Osteocyte (in vitro differentiated cells): ENCODE measurements at places on chromosomes 2 and 18. TPM values are rescaled to one million over a fixed set of nuclear protein-coding genes. Genes with fewer than 3 reads are reported as not detected.

DNA sequence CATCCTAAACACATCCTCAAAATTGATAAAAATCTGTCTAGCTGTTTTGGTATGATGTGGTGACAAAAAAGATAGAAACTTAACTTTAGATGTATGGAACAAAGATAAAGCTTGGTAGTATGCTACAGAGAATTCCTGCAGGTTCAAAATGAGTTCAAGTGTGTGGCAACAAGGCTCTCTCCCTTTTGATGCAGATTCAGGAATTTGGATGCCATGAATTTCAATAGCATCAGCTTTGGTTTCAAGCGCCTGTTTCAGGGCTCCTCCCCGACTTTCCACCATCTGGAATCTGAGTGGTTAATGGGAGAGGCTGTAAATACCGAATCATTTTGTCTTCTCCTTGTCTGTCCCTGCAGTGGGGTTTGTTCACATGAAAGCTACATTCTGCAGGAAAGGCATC, 180.6 kb downstream of the MTX2 start:
- DNase-seq, result no peak

- DNase-seq, result no peak
Observed at GRCh38 chr2:222912117-222912516, 51.3 kb downstream of the ACSL3 start.

DNA sequence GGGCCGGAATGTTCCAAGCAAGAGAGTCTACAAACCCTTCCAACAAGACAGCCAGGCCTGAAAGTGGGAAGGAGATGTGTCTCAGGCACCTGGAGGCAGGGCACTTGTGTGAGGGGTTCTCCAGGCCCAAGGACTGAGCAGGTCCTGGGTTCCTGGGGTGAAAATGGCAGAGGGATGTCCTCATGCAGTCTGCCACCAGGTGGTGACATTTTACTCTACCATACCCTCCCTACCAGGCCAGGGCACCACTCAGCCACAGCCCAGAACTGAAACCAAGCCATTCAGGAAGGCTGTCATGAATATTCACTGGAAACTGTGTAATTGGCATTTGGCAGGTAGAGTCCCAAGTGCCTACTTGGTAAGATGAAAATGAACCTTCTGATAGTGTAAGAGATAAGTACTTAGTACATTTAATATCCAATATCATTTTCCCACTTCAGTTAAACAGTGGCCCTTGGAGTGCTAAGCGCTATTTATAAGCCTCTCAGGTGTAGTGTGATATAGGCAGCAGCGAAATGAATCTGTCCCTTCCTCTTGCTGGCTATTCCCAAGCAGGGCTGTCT, 185.1 kb downstream of the MYO5B start:
- DNase-seq, result no peak

DNA sequence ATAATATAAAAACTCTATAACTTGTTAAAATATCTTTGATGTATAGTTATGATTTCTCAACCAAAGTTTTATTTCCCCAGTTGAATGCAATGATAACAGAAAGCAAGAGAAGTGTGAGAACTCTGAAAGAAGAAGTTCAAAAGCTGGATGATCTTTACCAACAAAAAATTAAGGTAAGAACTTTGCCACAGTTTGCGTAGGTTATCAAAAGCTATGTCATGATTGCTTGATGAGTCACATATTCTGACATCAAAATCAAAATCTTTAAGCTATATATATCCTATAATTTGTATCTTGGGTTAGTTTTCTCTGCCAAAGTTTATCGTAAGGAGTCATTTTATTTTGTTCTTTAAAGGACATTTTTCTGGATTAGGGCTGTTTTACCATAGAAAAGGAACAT, 35.0 kb downstream of the NDC80 start:
- no peak for DNase-seq

- no peak for DNase-seq
Observed at GRCh38 chr2:84969511-84970209, 1.3 kb upstream of the KCMF1 start.

DNA sequence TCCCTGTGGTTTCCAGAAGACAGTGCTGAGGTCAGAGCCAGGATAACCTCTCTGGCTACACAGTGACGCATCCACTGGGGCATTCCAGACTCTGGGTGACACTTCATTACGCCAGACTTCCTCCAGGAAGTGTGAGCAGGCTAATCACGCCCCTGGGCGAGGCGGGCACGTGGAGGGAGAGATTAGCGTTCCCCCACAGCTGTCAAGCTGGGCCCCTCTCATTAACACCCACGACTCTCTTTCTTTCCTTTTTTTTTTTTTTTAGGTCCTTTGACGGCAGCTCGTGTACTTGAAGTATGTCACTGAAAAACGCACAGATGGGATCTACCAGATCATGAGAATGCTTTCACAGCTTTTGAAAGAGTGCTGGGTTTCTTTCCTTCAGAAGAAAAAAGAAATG, 274.6 kb downstream of the AFF3 start:
- DNase-seq, result no peak

- DNase-seq, result no peak
Observed at GRCh38 chr2:207334624-207335371, 169.1 kb upstream of the KLF7 start.

The DHRS9 gene
- not detected in 2 replicates for total RNA-seq

The ALPI gene
- not detected in 2 replicates for total RNA-seq

DNA sequence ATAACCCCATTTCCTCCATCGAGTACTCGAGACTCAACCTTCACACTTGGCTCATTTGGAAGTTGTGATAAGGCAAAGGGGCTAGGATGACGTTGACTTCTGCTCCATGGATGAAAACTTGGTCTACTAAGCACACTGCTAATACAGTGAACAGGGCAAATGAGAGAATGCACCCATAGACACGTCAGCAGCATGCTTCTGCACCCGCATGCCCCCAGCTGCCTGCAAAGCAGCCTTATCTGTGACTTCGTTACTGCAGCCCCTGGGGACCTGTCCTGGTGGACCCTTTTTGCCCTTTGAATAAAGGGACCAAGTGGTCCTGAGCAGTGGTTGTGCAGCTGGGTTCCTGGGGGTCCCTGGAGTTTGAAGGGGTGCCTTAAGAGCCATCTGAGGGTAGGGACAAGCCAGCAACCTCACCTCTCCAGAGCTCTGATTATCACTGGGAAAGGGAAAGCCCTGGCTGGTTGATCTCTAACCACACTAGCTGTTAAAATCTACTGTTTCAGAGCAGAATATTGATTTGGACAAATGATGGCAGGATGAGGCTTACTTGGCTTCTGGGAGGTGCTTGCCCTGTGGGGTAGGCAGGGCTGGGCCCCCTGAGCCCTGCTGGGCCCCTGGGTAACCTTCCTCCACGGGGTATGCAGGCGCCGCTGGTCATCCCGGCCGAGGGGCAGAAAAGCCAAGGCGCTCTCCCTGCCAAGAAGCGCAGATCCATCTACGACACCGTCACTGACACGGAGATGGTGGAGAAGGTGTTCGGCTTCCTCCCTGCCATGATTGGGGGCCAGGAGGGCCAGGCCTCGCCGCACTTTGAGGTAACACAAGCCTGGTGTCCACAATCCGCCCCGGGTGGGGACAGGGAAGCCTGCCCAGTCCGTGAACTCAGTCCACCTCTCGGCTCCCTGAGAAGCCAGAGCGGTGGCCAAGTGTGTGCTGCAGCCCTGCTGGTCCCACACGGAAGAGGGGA, 37.6 kb upstream of the GPR17 start:
- peak; percentile 46 for DNase-seq

DNA sequence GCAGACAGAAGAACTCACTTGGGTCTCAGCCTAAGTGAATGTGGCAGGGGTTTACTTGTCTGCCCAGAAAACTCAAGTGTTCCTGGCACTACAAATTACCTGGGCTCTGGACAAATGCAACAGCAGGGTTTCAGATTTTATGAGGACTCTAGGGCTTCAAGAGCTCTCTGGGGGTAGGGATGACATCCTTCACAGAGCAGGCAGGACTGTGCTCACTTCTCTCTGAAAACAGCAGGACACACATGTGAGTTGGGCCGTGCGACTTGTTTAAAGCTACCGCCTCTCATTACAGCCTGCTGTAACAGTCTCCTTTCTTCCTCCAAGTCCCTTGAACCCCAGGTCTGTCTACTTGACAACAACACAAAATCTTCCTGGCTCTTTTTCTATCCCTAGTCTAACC, 212.6 kb downstream of the EN1 start:
- no peak for DNase-seq

The GORASP2 gene
- 94.7 and 99.5 TPM in 2 replicates for total RNA-seq

DNA sequence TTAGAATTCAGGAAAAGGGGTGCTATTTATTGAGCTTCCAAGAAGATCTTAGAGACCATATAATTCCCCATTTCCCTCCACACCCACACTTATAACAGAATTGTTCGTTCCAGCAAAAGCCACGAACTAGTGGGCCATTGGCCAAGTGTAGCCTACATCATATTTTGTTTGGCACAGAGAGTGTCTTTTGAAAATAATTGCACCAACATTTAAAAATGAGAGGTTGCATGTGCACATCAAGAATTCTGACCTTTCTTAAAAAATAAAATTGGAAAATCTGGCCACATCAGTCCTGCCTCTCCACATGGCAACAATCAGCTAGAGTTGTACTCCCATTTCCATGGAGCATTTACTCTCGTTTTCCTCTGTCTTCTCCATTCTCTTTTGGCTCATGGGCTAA, 655.5 kb upstream of the FANCL start:
- DNase-seq, result no peak

DNA sequence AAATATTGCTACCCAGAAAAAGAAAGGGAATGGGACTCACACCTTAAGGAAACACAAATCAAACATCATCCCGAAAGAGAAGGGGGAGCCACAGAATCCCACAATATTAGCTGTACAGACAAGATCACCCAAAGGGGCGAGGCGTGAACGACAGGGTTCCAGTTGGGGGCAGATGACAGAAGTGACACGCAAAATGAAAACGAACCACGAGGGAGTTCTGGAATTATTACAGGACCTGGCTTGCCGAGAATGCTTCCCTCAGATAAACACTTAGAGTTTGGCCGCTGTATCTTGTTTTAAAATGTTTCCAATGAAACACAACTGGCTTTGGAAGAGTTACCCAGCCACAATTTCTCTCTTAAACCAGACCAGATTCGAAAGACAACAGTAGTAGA, 60.4 kb downstream of the C2orf76 start:
- DNase-seq, result no peak

- no peak for DNase-seq
Observed at GRCh38 chr18:61748004-61748403, 144.8 kb downstream of the RNF152 start.

The SCN1A gene
- not detected in 2 replicates for total RNA-seq

GRCh38 chr2:54572262-54572635, 116.1 kb downstream of the SPTBN1 start:
- DNase-seq, result no peak

GRCh38 chr2:222709191-222709891, 37.9 kb downstream of the MOGAT1 start:
- DNase-seq, result peak; percentile 91

GRCh38 chr2:182592691-182593393, 123.2 kb upstream of the DNAJC10 start:
- no peak for DNase-seq

The B3GNT7 gene
- total RNA-seq, result 1.1 and 1.5 TPM in 2 replicates

The TIA1 gene
- total RNA-seq, result 176 and 179 TPM in 2 replicates

GRCh38 chr2:204487447-204488229, 57.6 kb upstream of the PARD3B start:
- DNase-seq, result no peak

GRCh38 chr2:16861530-16861929, 195.9 kb upstream of the CYRIA start:
- no peak for DNase-seq

The ALLC gene
- not detected in 2 replicates for total RNA-seq

GRCh38 chr2:239154971-239155805, 245.6 kb downstream of the HDAC4 start:
- no peak for DNase-seq

DNA sequence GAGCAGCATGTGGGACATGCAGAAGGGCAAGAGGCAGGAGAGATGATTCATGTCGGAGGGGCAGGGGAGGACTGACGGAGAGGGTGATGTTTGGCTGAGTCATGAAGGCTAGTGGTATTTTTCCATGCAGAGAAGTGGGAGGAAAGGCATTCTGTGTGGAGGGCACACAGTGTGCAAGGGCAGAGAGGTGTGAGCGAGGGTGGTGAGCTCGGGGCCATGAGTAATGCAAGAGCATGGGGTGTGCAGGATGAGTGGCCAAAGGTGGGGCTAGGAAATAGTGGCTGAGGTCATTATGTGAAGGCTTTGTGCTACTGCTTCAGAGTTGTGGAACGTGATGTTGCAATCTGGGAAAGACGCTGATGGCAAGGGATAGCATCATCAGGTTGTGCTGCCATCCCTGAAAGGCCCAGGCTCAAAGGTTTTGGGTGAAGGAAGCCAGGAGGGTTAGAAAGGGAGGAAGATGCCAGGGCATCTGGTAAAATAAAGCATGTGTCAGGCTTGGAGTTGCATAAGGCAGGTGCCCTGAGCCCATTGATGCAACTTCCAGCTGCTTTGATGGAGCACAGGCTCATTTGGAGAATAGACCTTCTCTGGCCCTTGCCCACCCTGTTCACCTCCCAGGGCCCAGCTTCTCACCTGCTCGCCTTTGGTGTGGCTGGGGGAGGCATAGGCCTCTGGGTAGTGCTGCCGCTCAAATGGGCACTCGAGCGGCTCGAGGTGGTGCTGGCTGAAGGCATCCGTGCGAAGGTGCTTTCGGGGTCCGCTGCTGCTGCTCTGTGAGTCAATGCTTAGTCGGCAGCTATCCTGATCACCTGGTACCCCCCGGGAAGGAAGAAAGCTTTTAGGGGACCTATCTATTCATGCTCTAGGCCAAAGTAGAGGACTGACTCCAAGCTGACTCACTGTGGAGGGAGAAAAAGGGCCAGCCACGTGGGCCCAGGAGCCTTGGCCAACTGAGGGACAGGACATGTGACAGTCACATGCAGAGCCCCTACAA, 37.5 kb downstream of the PAX8 start:
- DNase-seq, result peak; percentile 88

- no peak for DNase-seq
Observed at GRCh38 chr18:2236232-2236631, 335.1 kb downstream of the METTL4 start.

GRCh38 chr2:69466728-69467127, 29.5 kb upstream of the NFU1 start:
- DNase-seq, result no peak

GRCh38 chr2:10495311-10495987, 47.3 kb upstream of the ODC1 start:
- peak; percentile 77 for DNase-seq

- DNase-seq, result no peak
Observed at GRCh38 chr2:130341562-130342019, 1.1 kb upstream of the IMP4 start.
